ENCODE measurements at places on chromosomes 4 and X. TPM values are rescaled to one million over a fixed set of nuclear protein-coding genes. Genes with fewer than 3 reads are reported as not detected.

GRCh38 chr4:20544645-20545044 is 155.6 kb upstream of the PACRGL start:
- DNase-seq = peak; percentile 22

- DNase-seq = no peak
These were observed 173.8 kb downstream of the ADGRL3 start for GRCh38 chr4:61373901-61374440.

Gene ERAS
- not detected for total RNA-seq

DNA sequence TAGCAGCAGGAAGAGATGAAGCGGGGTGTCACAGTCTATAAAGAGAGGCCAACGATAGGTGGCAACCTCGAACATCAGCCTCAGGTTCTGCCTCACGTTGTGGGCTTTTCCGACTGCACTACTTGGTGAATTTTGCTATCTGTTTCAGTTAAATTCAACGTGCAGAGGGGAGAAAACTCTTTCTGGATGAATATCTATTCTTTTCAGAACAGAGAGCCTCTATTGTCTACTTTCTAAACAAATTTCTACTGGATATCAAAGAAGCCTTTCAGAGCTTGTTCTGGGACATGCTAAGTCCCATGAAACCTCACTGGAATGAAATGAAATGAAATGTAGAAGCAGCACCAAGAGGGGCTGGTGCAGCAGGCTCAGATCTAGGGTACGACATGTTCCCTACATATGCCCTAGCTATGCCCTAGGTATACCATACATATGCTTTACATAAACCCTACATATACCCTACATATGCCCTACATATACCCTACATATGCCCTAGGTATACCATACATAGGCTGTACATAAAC is 116.5 kb upstream of the TRIM2 start:
- DNase-seq = no peak
